ENCODE measurements at places on chromosomes 3 and 15. TPM values are rescaled to one million over a fixed set of nuclear protein-coding genes. Genes with fewer than 3 reads are reported as not detected.
A peak's percentile ranks its signal among the peaks of the same experiment; 100 is the strongest.

GRCh38 chr3:192642651-192643050 is 84.7 kb downstream of the FGF12 start:
- no peaks in the 10 kb centered on the region for H3K4me1 ChIP-seq
- peak; percentile 46 for DNase-seq
- no peaks in the 10 kb centered on the region for H3K27me3 ChIP-seq
- no peak overlapping the region for H3K4me3 ChIP-seq

GRCh38 chr3:136678981-136679380 is 73.2 kb downstream of the STAG1 start:
- no peaks in the 10 kb centered on the region for H3K36me3 ChIP-seq
- no peak overlapping the region for H3K4me3 ChIP-seq
- H3K4me1 ChIP-seq: no peaks in the 10 kb centered on the region
- no peaks in the 10 kb centered on the region for H3K27me3 ChIP-seq

GRCh38 chr3:16686679-16687078 is 81.5 kb upstream of the DAZL start:
- DNase-seq: no peak
- no peak overlapping the region for H3K4me3 ChIP-seq
- H3K27ac ChIP-seq: no peak overlapping the region
- no peaks in the 10 kb centered on the region for H3K27me3 ChIP-seq
- no peaks in the 10 kb centered on the region for H3K4me1 ChIP-seq

Gene GLCE
- total RNA-seq: 71.0 TPM

DNA sequence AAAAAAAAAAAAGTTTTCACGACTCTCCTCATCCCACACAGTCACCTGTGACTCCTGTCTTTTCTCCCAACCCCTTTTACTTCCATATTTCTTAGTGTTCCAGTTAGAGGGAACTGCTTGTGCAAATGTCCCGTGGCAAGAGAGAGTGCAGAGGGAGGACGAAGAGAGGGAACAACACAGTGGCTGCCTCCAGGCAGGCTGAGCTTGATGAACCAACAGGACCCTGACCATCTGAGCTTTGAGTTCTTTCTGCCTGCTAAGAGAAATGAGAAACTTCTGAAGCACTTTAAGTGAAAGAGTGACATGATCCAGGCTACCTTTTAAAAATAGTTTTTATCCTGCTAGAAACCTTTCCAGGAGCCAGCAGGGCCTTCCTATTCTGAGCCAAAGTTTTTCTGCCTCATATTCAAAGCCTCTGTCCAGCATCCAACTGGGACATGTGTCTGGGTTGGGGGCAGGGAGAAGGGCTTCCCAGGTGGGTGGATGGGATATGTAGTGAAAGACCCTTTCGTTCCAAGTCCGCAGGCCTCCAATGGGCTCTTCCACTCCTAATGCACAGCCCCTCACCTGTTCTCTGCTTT is 239.9 kb downstream of the OPA1 start:
- H3K36me3 ChIP-seq: no peaks in the 10 kb centered on the region
- peaks cover 28% of the 10 kb centered on the region for H3K4me1 ChIP-seq
- no peak overlapping the region for H3K4me3 ChIP-seq
- H3K27ac ChIP-seq: no peak overlapping the region

GRCh38 chr3:122146466-122146865 is 37.0 kb upstream of the CASR start:
- H3K27ac ChIP-seq: no peak overlapping the region
- no peak overlapping the region for H3K4me3 ChIP-seq
- H3K27me3 ChIP-seq: no peaks in the 10 kb centered on the region
- no peaks in the 10 kb centered on the region for H3K4me1 ChIP-seq
- no peaks in the 10 kb centered on the region for H3K36me3 ChIP-seq

DNA sequence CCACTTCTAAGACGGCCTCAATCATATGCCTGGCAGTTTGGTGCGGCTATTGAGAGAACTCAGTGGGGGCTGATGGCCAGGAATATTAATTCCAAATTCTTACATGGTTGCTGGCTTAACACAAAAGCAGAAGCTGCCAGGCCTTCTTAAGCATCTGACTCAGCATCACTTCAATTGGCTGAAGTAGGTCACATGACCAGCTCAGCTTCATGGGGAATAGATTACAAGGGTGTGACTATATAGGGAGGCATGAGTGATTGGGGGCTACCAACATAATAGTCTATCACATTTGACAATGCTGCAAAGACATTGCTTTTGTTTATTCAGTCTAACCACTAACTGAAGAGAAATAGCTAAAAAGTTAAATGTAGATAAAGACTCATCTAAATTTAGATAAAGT is 101.6 kb upstream of the ANKRD28 start:
- H3K36me3 ChIP-seq: no peaks in the 10 kb centered on the region
- H3K27ac ChIP-seq: no peak overlapping the region
- DNase-seq: no peak
- no peaks in the 10 kb centered on the region for H3K4me1 ChIP-seq

Gene RLBP1
- total RNA-seq: 0.83 TPM

Gene C2CD4A
- total RNA-seq: 0.79 TPM

- H3K27me3 ChIP-seq: no peaks in the 10 kb centered on the region
- H3K27ac ChIP-seq: no peak overlapping the region
- H3K4me3 ChIP-seq: no peak overlapping the region
- no peaks in the 10 kb centered on the region for H3K36me3 ChIP-seq
- H3K4me1 ChIP-seq: no peaks in the 10 kb centered on the region
These were observed 105.9 kb downstream of the MOBP start for GRCh38 chr3:39573392-39573791.

GRCh38 chr3:53147151-53147902 is 13.7 kb upstream of the PRKCD start:
- H3K27ac ChIP-seq: no peak overlapping the region
- no peaks in the 10 kb centered on the region for H3K27me3 ChIP-seq
- peaks cover 10% of the 10 kb centered on the region for H3K4me1 ChIP-seq
- DNase-seq: no peak

DNA sequence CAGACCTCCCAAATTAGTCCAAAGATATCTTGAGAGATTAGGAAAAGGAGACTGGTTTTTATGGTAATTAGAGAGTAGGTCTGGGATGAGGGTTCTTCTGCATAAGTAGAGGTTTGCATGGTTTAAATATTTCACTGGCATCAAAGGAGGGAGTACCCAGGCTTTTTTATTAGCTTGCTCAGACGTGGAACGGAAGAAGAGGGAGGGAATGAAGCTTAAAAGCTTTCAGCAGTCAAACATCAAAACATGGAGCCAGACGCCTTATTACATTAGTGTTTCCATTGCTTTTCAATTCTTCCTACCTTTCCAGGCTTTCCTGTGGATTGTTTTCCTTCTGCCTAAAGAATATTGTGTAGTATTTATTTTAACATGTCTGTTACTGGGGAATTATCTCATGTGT is 342.1 kb upstream of the SOX2 start:
- no peaks in the 10 kb centered on the region for H3K4me1 ChIP-seq
- H3K27ac ChIP-seq: no peak overlapping the region
- no peaks in the 10 kb centered on the region for H3K36me3 ChIP-seq
- no peaks in the 10 kb centered on the region for H3K27me3 ChIP-seq
- DNase-seq: no peak
- H3K4me3 ChIP-seq: no peak overlapping the region

DNA sequence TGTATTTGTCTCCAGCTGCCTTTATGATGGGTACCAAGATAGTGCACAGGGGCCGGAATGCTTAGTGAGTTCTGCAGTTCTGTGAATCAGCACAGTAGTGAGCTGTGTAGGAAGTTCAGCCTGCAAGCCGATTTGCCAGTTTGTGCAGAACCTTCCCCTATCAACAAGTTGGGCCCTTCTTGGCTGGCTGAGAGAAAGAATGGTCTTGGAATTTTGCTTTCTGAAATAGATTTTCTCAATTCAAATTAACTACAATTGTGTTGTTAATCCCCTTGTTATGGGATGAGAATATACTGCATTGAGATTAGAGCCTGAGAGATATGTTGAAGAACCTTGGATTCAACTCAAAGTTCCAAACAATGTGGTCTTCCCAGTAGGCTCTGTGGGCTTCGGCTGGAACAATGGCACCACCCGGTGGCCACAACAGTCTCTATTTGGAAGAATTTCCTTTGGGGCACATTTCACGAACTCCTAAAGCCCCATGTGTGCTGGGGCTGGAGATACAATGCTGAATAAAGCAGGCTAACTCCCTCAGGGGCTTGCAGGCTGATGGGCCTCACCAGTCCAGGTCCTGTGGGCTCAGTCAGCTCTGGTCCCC is 59.1 kb downstream of the TRIM42 start:
- H3K4me3 ChIP-seq: no peak overlapping the region
- no peaks in the 10 kb centered on the region for H3K36me3 ChIP-seq
- no peaks in the 10 kb centered on the region for H3K4me1 ChIP-seq
- H3K27me3 ChIP-seq: no peaks in the 10 kb centered on the region
- DNase-seq: no peak
- H3K27ac ChIP-seq: no peak overlapping the region

DNA sequence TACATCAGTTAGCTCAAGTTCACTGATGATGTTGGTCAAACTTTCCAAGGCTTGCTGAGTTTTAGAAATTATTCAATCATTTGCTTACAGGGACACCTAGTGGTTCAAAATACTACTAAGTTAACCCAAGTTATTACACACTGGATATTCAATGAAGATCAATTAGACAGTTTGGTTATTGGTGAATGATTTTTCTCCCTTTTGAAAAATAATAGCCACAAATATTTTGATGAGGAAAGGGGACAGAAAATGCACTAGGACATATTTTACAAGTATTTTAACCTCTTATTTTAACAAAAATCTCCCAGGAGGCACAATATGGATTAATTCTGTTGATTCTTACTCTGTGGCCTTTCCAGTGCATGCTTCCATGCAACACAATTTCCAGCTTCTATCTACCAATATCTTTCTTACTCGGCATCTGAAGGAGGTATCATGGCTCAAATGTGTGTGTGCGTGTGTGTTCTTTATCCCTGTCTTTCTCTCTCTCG is 20.1 kb upstream of the GOLGA6L2 start:
- H3K27me3 ChIP-seq: no peaks in the 10 kb centered on the region
- H3K4me3 ChIP-seq: no peak overlapping the region
- peak; percentile 78 for DNase-seq

DNA sequence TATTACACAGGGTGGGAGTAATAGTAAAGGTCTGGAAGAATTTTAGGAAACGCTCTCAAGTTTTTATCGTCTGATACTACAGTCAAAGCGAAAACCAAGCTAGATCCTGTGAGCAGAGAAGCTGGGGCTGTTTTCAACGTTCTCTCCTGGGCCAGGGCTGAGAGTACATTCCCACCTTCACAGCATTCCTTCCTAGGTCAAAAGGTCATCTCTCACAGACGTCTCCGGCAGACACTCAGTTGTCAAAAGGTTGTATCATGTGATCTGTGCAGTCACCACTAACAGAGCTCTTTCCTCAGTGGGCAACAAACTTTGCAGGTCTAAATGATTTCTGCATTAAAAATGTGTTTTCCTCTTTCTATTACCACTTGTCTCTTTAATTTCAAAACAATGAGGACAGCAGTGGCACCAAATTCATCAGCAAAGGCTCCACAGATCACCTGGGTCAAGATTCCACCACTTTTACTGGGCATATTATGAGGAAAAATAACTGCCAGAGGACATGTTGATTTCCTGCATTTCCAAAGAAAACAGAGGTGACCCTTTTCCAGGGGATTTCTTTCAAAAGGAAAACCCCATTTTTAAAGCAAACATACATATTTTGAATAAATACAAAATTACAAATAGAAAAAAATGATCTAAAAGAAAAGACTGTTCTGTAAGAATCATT is 41.9 kb downstream of the MEIS2 start:
- peaks cover 11% of the 10 kb centered on the region for H3K4me1 ChIP-seq
- H3K27me3 ChIP-seq: peaks cover 14% of the 10 kb centered on the region
- no peak for DNase-seq
- no peak overlapping the region for H3K4me3 ChIP-seq
- peak overlapping the region; percentile 59 for H3K27ac ChIP-seq

DNA sequence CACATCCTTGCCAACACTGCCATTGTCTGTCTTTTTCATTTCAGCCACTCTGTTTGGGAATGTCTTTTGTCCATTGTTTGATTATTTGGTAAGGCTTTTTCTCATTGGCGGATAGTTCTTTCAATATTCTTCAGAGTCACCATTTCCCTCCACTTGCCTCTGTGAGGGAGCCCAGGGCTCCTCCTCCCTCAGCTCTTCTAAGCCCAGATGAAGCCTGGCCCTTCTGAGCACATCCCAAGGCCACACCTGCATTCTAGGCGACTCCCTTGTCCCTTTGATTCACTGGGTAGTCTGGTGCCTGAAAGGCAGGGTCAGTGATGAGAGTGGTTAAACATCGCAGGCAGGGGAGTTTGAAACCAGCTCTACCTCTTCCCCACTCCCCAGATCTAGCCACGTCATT is 12.4 kb upstream of the LTF start:
- DNase-seq: no peak
- no peak overlapping the region for H3K4me3 ChIP-seq
- no peaks in the 10 kb centered on the region for H3K27me3 ChIP-seq

DNA sequence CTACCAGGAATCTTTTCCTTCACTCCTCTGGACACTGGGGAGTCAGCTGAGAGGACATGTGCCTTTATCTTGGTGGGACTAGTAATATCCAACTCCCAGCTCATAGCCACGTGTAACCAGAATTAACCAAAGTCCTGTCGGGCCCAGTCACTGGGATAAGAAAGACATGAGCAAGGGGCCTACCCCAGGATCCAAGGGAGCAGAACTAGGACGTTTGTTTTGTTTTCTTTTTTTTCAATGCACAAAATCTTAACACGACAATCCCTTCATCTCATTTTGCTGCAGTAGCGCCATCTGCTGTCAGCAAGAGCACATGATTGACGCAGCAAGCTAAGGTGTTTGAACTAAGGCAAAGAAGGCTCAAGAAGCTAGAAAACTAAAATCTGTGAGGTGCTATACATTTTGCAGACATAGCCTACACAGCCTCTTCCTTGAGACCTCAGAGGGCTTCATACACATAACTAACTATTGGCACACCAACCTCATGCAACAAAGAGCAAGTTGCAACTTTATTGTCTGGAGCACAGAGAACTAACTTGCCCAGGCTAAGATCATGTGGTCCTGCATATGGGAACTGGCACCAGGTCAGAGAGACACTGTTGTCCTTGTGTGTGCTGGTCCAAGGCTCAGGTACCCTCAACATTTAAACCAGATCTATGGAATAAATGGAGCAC is 43.6 kb downstream of the RLBP1 start:
- H3K4me1 ChIP-seq: peaks cover 6% of the 10 kb centered on the region
- peaks cover 23% of the 10 kb centered on the region for H3K36me3 ChIP-seq
- H3K27me3 ChIP-seq: no peaks in the 10 kb centered on the region
- no peak overlapping the region for H3K27ac ChIP-seq
- peak; percentile 67 for DNase-seq

- peaks cover 2% of the 10 kb centered on the region for H3K36me3 ChIP-seq
- H3K27ac ChIP-seq: no peak overlapping the region
- no peaks in the 10 kb centered on the region for H3K4me1 ChIP-seq
- no peak overlapping the region for H3K4me3 ChIP-seq
These were observed 33.4 kb downstream of the SCN5A start for GRCh38 chr3:38616111-38616510.

All from spinal cord (tissue), 10 donors.